ENCODE measurements at places on chromosomes 11 and 22.

GRCh38 chr11:69293819-69294505, at the start of gene MYEOV:
TSS of gene MYEOV (plus strand) at chr11:69294155. CDS start at chr11:69295355, 1,200 bp downstream.
- DNase-seq, result no peak

DNA sequence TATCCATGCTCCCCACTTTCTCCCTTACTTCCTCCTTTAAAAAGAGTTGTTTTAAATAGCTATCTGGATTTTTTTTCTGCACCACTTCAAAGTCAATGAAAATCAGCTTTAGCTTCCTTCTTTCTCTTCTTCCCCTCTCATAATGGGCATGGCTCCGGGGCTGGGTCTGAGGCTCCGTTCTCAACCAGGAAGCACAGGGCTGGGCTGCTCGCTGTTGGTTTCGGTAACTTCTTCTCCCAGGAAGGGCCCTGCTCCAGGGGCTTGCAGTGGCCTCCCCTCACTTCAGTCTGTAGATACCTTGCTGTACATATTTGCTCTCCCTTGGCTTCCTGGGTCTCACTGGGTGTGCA, 23.8 kb downstream of the MICAL2 start:
- no peak for DNase-seq

GRCh38 chr11:42315846-42316245, 856.4 kb upstream of the LRRC4C start:
- peak; percentile 61 for DNase-seq

DNA sequence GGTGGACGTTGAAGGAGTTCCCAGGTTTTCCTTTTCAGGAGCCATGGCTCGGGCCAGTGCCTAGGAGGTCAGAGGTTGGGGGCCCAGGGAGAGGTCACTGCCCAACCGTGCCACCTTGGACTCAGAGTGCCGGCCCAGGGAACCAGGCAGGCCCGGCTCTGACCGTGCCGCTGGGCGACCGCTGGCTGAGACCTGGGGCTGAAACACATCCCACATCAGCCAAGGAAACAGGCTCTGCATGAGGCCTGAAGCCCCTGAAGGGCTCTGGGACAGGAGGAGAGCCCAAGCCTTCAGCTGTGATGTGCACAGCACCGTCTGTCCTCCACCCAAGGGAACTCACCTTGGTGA, 21.9 kb upstream of the RTN4R start:
- no peak for DNase-seq

DNA sequence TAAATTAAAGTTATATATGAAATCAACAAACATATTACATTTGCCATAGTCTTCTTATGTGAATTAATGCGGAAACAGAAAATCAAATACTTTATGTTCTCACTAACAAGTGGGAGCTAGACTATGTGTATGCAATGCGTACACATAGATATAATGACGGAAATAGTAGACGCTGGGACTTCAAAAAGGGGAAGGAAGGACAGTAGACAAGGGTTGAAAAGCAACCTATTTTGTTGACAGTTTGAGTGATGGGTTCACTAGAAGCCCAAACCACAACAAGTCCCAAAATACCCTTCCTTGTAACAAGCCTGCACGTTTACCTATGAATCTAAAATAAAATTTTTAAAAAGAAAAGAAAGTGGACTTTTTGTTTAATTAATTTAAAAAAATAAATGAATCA, 430.8 kb upstream of the CNTN5 start:
- DNase-seq, result no peak

DNA sequence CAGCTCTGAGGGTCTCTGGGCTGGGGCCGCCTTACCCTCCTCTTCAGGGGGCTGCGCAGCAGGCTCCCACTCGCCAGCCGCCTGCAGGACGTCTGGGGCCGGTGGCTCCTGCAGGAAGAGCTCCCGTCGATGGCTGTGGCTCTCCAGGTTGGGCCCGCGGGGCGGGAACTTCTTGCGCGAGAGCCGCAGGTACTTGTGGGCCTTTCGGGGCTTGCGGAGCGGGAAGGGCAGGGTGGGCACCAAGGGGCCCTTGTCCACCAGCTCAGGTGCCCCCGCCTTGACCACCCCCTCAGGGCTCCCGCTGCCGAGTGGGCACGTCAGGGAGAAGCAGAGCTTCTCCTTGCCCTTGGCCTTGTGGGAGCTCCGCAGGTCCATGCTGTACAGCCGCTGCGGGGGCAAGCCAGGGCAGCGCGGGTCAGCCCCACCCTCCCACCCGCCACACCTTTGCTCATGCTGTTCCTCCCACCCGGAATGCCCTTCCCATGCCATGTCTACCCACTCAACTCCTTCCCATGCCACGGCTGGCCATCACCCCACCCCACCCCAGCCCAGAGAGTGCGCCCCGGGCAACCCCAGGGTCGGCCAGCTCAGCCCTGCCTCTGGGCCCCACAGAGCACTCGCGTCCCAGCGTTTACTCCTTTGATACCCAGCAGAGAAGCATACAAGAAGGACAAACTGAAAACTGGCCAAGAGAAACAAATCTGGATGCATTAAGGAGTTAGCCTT, 18.0 kb downstream of the CBX7 start:
- DNase-seq, result no peak

DNA sequence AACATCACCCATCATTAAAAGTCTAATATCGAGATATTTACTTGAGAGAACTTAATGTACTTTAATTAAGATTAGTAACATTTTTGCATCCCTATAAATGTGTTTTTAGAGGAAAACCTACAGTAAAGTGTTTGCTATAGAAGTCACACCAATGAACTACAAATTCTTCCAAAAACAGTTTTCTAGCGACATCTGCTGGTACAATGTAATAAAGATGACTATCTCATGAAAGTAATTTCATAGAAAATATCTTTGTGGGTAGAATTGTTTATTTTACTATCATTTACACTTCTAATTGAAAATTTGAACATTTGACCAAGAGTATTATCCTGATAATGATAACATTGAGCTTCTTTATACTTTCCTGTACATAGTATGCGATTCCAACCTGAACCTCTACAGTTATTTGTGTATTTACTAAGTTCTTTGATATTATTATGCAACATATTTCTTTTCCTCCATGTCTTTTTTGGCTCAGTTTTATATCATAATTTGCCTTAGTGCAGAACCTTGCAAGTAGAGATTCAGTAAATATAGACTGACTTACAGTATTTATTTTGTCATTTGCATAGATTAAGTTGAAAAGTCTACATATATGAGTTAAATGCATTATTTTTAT, 252.7 kb downstream of the TMEM135 start:
- DNase-seq, result peak; percentile 54

GRCh38 chr11:102416976-102417375, 35.6 kb downstream of the TMEM123 start:
- DNase-seq, result no peak

GRCh38 chr11:69361048-69361447, 67.1 kb downstream of the MYEOV start:
- no peak for DNase-seq

GRCh38 chr11:64455456-64456261, 96.7 kb downstream of the RPS6KA4 start:
- DNase-seq, result no peak

GRCh38 chr11:119727523-119728151, 1.4 kb downstream of the NECTIN1 start:
- DNase-seq, result no peak

DNA sequence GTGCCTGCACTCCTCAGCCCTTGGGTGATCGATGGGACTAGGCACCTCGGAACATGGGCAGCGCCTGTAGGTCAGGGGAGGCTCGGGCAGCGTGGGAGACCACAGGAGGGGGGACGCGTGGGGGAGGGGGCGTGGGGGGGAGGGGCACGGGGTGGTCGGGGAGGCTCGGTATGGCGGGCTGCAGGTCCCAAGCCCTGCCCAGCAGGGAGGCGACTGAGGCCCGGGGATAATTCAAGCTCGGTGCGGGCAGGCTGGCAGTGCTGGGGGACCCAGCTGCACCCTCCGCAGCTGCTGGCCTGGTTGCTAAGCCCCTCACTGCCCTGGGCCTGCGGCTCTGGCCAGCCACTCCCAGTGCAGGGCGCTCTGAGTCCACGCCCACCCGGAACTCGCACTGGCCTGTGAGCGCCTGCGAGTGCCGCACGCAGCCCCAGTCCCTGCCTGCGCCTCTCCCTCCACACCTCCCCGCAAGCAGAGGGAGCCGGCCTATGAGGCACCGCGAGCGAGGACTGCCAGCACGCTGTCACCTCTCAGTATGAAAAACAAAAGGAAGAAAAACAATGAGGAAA, 1698.3 kb upstream of the RAG2 start:
- no peak for DNase-seq

GRCh38 chr11:802693-803466, 2.2 kb downstream of the PIDD1 start:
- no peak for DNase-seq

- DNase-seq, result no peak
Observed at GRCh38 chr11:33652930-33653329, 47.7 kb downstream of the C11orf91 start.

GRCh38 chr22:45703758-45704157, 32.1 kb downstream of the ATXN10 start:
- no peak for DNase-seq

DNA sequence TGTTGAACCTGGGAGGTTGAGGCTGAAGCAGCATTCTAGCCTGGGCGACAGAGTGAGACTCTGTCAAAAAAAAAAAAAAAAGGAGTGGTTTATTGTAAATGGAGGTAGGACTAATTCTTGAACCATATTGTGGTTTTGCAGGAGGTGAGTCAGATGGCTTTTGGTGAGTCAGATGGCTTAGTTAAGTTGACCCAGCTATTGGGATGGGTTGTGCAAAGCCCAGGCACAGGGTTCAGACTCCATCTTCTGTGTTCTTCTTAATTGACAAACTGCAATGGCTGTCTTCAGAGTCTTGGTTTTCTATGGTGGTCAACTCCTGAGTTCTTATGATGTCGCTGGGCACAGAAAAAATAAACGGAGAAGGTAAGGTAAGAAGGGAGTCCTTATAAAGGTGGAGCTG, 182.7 kb downstream of the ADAMTS15 start:
- DNase-seq, result peak; percentile 93

DNA sequence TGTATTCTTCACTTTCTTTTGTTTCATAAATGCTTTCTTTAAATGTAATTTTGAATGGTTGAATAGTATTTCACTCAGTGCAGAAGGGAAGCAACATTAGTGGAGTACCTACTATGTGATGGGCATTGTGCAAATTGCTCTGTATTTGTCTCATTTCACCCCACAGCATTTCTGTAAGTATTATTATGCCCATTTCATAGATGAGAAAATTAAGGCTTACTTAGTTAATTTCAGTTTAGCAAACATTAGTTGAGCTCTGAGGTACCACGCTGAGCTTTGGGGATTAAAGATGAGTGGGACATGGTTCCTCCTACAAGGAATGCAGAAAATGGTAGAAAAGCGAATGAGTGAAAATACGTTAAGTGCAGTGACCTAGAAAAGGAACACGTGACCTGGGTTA, 58.1 kb downstream of the SWAP70 start:
- DNase-seq, result no peak

GRCh38 chr22:44775862-44776261, 23.5 kb downstream of the ARHGAP8 start:
- no peak for DNase-seq

DNA sequence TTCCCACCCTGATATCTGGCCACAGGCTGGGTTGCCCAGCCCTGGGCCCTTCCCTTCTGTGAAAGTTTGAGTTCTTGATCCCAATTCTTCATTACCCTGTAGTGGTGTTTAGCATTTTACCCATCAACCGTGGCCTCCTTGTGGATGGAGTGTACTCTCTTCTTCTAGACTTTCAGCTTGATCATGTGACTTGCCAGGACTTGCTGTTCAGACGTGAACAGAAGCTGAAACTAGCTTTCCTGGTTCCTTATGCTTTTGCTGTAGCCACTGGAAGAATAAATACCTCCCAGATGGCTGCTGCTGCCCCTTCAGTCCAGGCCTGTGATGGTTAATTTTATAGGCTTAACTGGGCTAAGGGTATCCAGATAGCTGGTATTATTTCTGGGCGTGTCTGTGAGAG, 32.7 kb upstream of the DAGLA start:
- DNase-seq, result no peak

GRCh38 chr11:111765320-111765983, 737 bp downstream of the PPP2R1B start:
- DNase-seq, result no peak

- no peak for DNase-seq
Observed at GRCh38 chr11:17413414-17414316, 25.2 kb upstream of the KCNJ11 start.

DNA sequence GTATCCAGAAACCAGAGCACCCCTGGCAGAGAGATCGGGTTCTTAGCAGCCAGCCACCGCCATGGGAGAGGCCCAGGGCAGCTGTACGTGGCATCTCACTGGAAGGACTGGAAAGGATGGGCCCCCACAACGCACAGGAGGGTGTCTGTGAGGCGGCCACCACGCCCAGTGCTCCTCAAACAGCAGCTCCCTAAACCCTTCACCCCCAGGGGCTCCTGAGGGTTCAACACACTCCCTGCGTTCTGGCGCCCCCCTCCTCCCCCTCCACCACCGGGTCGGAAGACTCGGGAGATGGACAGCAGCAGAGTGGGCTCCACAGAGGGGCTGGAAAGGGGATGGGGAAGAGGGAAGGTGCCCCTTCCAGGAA, 1.1 kb downstream of the MAPK12 start:
- DNase-seq, result no peak

DNA sequence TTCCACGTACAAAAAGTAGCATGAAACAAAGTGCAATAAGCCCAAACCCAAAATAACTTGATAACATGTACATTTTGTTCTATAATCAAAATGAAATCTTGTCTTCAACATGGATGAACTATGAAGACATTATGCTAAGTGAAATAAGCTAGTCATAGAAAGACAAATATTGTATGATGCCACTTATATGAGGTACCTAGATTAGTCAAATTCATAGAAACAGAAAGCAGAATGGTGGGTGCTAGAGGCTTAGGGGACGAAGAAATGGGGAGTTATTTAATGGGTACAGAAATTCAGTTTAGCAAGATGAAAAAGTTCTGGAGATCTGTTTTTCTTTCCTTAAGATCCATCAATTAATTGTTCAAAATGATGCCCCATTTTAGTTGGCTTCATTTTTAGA, 7.5 kb downstream of the PGM2L1 start:
- DNase-seq, result no peak

DNA sequence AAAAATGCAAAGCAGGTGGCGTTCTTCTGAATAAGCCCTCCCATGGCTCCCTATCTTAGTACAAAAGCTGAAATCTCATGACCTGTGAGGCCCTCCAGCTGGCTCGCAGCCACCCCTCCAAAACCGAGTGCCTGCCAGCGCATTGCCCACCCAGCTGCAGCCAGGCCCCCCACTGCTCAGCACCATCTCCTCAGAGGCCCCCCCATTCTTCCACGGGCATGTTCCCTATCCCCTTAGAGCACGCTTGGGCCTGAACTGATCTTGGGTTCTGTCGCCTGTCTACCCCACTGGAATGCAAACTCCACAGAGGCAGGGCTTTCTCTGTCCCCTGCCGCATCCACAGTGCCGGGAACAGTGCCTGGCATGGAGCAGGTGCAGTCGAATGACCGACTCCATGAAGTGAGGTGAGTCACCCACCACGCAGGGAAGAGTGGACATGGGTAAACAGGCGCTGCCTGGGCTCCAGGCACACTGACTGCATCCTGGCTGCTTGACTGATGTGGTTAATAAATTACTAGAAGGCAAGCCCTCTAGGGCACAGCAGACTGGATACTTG, 11.3 kb upstream of the EFCAB6 start:
- no peak for DNase-seq

- peak; percentile 36 for DNase-seq
Observed at GRCh38 chr11:112016088-112016764, 9.0 kb upstream of the DLAT start.

GRCh38 chr11:61119055-61119454, 16.8 kb downstream of the CD5 start:
- no peak for DNase-seq

GRCh38 chr22:47796128-47796908, 1033.9 kb downstream of the TBC1D22A start:
- no peak for DNase-seq

- DNase-seq, result no peak
Observed at GRCh38 chr22:25482868-25483639, 81.4 kb upstream of the GRK3 start.

- DNase-seq, result no peak
Observed at GRCh38 chr11:19718051-19718450, 5.4 kb downstream of the NAV2 start.

All from fibroblast of skin of abdomen (primary cell).